ENCODE measurements at places on chromosomes 1 and 21.

GRCh38 chr1:31505911-31506497 is 70.3 kb upstream of the TINAGL1 start:
- no peak for DNase-seq

DNA sequence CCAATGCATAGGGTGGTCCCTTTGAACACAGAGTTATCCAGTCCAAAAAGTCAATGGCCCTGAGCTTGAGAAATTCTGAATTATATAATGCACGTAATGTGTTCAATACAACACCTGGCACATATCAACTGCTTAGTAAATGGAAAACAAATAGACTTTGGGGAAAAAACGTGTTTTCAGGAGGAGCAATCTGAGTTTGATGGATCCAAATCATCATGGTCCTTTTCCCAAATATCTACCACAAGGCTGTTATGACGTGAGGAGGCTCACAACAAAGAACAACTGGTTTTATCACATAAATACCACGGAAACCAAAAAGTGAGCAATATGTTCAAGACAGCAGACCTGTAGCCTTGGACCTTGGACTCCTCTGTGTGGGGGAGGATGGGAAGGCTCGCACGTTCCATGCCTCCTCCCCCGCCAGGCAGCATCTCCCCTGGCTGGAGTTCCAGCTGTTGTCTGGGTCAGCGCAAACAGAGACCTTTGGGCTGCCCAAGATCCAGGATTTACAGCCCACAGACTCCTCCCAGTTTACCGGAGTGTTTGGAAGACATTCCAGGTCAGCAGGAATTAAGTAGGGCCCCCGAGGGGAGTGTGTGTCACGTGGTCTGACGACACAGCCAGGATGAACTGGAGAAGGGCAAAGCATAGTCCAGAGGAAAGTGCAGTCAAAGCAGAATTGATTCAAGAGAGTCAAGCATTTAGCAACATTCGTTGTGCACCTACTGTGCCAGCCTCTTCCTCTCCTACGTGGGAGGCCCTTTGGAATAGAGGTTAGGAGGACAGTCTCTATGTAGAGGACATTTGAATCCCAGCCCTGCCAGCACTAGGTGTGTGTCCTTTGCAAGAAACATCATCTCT is 32.2 kb upstream of the MED18 start:
- DNase-seq: no peak

GRCh38 chr1:5287178-5288150 is 633.1 kb downstream of the AJAP1 start:
- no peak for DNase-seq

DNA sequence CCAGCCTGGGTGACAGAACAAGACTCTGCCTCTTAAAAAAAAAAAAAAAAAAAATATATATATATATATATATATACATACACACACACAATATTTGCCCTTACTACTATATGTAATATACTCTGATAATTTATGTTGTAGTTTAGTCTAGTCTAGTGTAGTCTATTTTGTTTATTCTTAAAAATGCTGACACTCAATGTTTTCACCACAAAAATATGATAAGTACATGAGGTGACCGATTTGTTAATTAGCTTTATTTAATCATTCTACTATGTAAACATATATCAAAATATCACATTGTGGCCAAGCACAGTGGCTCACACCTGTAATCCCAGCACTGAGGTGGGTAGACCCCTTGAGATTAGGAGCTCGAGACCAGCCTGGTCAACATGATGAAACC is 19.8 kb upstream of the ZNF362 start:
- no peak for DNase-seq

GRCh38 chr1:89065079-89065868 is at the start of gene GBP1:
Gene GBP1 (minus strand): TSS chr1:89065208. CDS start chr1:89063234, 1,974 bp downstream.
- no peak for DNase-seq

GRCh38 chr1:23838401-23838866 is 13.2 kb upstream of the HMGCL start:
- DNase-seq: peak; percentile 67

GRCh38 chr1:229273507-229274232 is 2.8 kb downstream of the RAB4A start:
- DNase-seq: no peak

GRCh38 chr1:89608984-89609725 is 23.8 kb upstream of the LRRC8C start:
- no peak for DNase-seq

All from left forelimb (tissue), 1 donor.